Stimulated activated naive B cell treated with anti-CD40 and anti-IgM and Interleukin-4, amounts not matched to agents 10 μg/mL and 1 μg/mL and 100 μg/mL, for 72 hours (primary cell): ENCODE measurements at places on chromosomes 1 and 21.

- no peak for DNase-seq
These were observed 8.2 kb upstream of the MAGOH start for GRCh38 chr1:53246261-53247134.

GRCh38 chr1:38296047-38296446 is 249.5 kb upstream of the POU3F1 start:
- DNase-seq, result no peak

- no peak for DNase-seq
These were observed 14.7 kb downstream of the MTHFR start for GRCh38 chr1:11790880-11791715.

DNA sequence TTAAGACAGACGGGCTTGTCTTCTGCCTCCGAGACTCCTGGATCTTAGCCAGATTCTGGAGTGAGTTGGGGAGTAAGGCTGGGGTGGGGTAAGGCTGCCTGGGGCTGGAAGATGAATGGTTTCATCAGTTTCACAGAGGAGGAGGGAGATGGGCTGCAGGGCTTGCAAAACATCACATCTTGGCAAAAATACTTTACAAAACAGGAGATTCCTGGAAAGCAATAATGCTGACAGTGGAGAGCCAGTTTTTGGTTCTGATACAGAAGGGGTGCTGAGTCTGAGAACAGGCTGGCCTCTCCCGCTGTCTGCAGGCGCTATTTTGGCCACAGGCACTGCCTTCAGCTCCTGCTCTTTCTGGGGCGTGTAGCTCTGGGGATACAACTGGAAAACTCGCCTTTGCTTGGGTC is 83.4 kb upstream of the KCNE2 start:
- DNase-seq, result no peak

- DNase-seq, result no peak
These were observed 997 bp downstream of the ZNF362 start for GRCh38 chr1:33257207-33257771.

DNA sequence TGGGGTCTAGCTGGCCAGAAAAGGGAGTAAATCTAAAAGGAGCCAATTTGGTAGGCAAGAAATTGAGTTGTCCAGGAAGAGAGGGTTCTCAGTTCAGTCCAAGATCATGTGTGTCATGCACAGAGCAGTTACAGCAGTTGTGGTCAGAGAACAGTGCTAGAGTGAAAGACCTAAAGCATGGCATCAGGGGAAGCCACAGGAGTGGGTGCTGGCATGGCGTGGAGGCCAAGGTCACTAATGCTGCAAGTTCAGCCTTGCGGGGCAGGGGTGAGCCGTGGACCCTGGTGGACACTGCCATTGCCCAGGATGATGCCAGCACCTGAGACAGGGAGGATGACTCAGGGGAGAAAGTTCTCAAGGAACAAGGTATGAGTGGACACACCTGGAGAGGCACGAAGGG is 16.6 kb upstream of the TMEM125 start:
- no peak for DNase-seq

GRCh38 chr1:38228718-38229117 is 182.1 kb upstream of the POU3F1 start:
- no peak for DNase-seq

DNA sequence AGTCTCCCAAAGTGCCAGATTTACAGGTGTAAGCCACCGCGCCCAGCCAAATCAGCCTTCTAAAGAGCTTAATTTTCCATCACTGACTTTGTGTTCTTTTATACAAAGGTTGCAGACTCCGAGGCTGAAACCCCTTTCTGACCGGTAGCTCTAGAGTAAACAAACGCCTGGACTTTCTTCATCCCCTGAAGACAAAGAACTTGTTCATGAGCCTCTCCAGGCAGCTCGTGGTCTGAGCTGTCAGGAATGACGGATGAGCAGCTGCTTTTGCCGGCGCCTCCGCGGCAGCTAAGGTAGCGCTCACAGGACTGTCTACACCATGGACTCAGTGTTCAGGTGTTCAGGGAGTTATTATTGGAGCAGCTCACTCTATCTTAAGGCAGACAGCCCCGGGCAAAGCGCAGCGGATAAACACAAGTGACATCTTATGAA is 128.5 kb upstream of the ERRFI1 start:
- DNase-seq, result no peak

GRCh38 chr1:58030456-58030855 is 516.1 kb downstream of the OMA1 start:
- no peak for DNase-seq

GRCh38 chr1:8681911-8682310 is 135.5 kb downstream of the RERE start:
- DNase-seq, result no peak

- DNase-seq, result no peak
These were observed 34.5 kb downstream of the TYW3 start for GRCh38 chr1:74767490-74767889.

- no peak for DNase-seq
These were observed 3.6 kb upstream of the HENMT1 start for GRCh38 chr1:108664481-108664880.

DNA sequence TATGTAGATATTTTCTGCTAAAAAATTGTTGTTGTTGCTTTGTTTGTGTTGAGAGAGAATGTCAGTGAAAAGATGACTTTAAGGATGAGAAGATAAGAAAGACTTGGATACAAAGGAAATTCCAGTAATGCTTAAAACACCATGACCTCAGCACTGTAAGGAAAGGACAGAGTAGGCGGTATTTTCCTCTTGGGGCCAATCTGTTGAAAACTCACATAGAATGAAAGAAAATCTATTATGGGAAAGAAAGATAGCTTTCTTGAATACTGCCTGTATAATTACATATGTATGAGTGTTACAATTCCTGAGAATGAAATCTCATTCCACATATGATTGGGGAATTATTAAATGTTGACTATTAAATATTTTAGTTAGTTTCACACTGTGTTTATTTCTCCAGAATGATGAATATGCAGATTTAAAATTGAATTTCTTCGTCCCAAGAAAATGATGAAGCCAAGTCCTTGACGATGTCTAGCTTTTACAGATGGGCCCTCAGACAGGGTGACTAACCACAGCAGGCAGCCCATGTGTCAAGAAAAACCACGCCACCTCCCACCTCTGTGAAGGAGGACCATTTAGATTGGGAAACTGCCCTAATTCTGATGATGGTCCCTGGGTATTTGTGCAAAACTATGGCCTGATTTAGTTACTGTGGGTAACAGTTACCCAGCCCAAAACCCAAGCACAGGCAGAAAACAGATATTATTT is 49.7 kb upstream of the LMO4 start:
- DNase-seq, result no peak
